ENCODE measurements at places on chromosomes 13 and 19. TPM values are rescaled to one million over a fixed set of nuclear protein-coding genes. Genes with fewer than 3 reads are reported as not detected.

IZUMO4 gene
- total RNA-seq: 2.6 TPM

MAB21L1 gene
- under 0.01 TPM for total RNA-seq

TMPRSS9 gene
- total RNA-seq: not detected

TMEM221 gene
- 0.24 TPM for total RNA-seq

ATP12A gene
- 2.6 TPM for total RNA-seq

TEX26 gene
- not detected for total RNA-seq

CPB2 gene
- total RNA-seq: under 0.01 TPM

KLHL1 gene
- not detected for total RNA-seq

HOMER3 gene
- total RNA-seq: 110 TPM

ZNF555 gene
- 5.1 TPM for total RNA-seq

DENND1C gene
- under 0.01 TPM for total RNA-seq

PPM1N gene
- 0.64 TPM for total RNA-seq

ZNF492 gene
- total RNA-seq: not detected

ZNF729 gene
- total RNA-seq: not detected

ADAMTS10 gene
- not detected for total RNA-seq

UBL3 gene
- total RNA-seq: 14.3 TPM

FUT6 gene
- 2.8 TPM for total RNA-seq

KIR2DL4 gene
- total RNA-seq: not detected

RNF225 gene
- 3.0 TPM for total RNA-seq
